ENCODE measurements at places on chromosomes 5 and 9.

DNA sequence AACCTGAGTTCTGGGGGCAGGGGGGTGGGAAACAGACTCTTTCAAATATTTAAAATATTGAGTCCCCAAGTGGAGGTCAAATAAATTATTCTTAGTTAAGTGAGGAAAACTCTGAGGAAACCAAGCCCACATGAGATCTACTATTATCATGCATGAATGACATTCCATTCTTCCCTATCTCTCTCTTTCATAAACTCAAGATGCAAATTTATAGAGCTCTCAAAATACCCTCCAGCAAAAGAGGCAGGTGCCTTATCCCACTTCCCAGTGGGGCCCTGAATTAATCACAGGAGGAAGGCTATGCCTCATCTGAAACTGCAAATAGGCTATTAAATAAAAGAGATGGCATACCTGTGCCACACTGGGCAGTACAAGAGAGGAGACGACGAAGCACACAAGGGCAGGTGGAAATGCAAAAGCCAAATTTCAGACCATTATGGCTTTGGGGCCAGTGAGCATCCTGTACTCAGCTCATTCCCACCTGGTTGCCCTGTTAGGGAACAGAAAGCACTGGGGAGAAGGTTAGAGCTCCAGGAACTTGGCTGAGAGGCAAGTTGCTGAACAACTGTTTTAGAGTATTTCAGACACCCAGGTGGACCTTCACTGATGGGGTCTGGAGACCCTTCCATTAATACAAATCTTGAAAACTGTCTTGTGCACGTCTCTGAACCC, 102.2 kb upstream of the EQTN start:
- DNase-seq, result no peak

DNA sequence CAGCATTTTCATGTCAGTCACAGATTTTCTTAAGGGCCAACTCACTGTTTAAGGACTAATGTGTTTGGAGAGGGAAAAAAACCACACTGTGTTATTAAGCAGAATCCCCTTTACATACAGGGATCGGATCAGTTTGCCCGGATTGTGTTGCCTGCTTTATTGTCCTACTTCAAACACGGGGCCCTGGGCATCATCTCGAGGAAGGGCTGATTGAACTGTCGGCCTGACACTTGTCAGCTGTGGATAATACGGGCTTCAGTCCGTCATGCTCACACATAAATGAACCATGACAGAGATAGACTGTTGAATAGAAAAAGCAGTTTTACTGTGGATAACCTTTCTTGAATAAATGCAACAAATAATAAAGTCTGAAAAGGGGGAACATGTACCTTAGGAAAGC, 325.0 kb downstream of the ZSWIM6 start:
- no peak for DNase-seq

DNA sequence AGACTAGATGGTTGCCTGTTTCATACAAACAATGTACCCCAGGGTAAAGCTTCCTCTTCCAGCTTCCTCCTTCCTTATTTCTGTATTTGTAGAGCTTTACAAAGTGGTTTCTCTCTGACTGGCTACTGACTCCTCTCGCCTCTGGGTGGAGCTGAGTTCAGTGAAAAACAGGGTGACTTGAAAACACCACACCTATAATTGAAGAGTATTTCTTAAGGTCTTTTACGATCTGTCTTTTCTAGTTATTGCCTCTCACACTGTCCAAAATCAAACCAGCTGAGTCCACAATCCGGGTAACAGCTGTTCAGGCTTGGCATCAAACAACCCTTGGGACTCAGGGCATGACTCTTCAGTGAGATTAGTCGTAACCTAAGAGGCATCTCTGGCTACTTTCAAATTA, 200.4 kb downstream of the ARRDC3 start:
- peak; percentile 15 for DNase-seq

GRCh38 chr5:76525956-76526355, 97.2 kb downstream of the F2RL2 start:
- no peak for DNase-seq

GRCh38 chr9:110334183-110334582, 3.5 kb downstream of the TXNDC8 start:
- DNase-seq, result no peak

- DNase-seq, result no peak
Observed at GRCh38 chr5:133326361-133326760, 274.5 kb downstream of the HSPA4 start.

GRCh38 chr5:10601246-10602030, 37.6 kb downstream of the ANKRD33B start:
- DNase-seq, result peak; percentile 55

DNA sequence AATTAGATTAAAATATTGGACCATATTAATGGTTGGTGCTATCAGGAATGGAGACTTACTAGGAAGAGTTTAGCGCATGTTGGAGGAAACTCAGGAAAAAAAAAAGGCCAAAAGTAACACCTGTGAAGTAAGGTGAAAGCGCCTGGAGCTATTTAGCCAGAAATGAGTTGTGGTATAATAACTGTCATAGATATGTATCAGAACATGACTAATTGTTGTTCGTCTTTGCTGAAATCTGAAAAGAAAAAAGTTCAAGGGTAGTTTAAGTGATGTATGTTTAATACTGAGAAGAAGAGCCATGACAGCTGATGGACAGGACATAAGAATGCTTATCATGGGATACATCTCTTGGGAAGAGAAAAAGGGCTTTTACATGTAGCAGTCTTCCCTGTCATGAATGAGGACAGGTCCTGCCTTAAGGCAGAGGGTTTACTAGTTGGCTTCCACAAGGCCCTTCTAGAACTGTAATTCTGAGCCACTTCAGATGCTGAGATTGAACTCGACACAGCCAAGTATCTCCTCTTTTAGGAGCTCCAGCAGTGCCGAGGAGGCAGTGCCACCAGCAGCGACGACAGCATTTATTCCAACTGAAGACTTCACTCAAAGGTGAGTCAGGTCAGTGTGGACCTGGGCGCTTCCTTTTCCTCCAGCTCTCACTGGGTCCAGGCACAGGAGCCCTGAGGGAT, 940 bp upstream of the CAMK4 start:
- no peak for DNase-seq

GRCh38 chr9:18501949-18502348, 28.0 kb downstream of the ADAMTSL1 start:
- no peak for DNase-seq

- DNase-seq, result no peak
Observed at GRCh38 chr5:174084691-174085154, 39.2 kb downstream of the NSG2 start.

DNA sequence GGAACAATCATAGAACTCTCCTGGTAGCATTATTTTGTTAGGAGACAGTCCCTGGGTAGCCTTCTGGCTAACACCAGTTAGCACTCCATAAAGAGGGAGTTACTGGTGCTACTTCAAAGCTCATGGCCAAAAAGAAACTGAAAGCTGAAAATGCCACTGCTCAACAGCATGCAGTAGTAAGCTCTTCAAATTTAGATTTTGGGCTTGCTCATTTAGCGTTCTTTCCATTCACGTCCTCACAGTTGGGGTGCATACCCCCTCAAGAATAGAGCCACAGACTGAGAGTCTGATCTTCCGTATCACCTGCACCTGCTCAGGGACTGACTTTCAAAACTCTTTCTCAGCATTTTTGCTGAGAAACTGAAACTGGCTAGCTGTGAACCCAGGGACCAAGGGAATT, 24.7 kb downstream of the NTRK2 start:
- DNase-seq, result no peak

DNA sequence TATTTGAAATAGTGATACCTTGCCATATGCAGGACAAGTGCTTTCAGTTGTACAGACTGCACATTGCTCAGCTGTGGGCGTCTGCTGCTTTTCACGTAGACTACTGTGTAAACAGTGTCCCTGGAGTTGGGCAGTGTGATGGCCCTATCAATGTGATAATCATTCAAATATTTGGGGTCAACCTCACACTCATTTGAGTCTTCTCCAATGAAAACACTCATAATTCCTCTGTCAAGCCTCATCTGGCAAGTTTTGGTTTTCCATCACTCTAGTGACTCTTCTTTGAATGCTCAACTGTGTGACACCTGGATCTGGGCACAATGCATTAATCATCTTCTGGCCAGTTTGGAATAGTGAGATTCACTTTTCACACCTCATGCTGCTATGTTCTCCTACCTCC, 64.4 kb downstream of the UGCG start:
- no peak for DNase-seq

- peak; percentile 84 for DNase-seq
Observed at GRCh38 chr9:69180670-69181069, 6.6 kb downstream of the TJP2 start.

- no peak for DNase-seq
Observed at GRCh38 chr9:106528158-106528557, 334.8 kb upstream of the ZNF462 start.

DNA sequence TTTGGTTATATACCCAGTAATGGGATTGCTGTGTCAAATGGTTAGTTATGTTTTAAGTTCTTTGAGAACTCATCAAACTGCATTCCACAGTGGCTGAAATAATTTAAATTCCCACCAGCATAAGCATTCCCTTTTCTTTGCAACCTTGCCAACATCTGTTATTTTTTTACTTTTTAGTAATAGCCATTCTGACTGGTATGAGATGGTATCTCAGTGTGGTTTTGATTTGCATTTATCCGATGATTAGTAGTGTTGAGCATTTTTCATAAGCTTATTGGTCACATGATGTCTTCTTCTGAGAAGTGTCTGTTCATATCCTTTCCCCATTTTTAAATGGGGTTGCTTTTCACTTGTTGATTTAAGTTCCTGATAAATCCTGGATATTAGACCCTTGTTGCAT, 435.7 kb upstream of the RIOK2 start:
- DNase-seq, result no peak

DNA sequence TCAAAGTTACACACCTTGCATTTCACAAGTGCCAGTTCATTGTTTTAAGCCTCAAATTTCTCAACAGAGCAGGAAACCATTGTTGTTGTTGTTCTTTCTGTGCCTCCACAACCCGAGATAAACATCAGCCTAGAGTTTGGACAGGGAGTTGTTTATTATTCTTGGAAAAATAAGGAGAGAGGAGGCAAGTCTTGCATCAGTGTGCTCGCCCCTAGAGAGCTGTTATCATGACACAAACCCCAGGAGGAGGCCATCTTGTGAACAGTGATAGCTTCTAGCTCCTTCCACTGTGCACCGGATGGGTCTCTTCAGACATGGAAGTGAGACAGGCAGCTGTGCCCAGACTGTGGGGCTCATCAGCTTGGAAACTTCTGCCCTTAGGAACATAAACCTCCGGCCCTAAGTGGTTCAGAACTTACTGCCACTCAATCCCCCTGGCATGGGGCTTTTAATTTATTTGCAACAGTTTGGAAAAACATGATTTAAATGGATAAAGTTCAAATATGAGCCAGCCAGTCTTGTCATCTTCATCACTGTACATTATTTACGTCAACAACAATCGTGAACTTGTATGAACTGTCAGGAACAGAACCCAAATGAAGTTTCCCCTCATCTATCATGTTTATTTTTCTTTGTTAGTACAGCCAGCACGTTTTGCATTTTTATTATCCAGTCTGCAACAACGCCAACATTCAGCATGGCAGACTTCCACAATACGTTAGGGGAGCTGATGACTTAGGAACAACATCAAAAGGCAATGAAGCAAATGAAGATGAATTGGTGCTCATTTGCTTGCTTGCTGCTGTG, 181.7 kb upstream of the S1PR3 start:
- DNase-seq, result peak; percentile 18

GRCh38 chr5:6041977-6042550, 336.3 kb downstream of the MED10 start:
- DNase-seq, result no peak

- DNase-seq, result no peak
Observed at GRCh38 chr5:154862766-154863165, 4.3 kb downstream of the CNOT8 start.

DNA sequence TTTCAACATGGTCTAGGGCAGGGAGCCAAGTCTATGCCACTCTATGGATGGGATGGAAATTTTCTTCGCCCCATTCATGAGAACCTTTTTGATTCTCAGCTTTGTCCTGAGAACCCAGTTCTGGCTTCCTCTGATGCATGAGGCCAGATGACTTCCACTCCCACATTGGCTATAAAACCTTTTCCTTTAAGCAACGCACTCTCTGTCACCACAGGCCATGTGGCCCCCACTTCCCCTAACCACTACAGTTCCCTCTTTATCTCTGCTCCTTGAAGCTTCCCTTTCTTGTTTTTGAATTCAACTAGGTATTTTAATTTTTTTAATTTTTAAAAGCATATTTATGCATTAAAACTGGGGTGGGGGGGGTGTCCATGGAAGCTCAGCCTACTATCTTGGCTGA, 401.3 kb downstream of the ENC1 start:
- no peak for DNase-seq

DNA sequence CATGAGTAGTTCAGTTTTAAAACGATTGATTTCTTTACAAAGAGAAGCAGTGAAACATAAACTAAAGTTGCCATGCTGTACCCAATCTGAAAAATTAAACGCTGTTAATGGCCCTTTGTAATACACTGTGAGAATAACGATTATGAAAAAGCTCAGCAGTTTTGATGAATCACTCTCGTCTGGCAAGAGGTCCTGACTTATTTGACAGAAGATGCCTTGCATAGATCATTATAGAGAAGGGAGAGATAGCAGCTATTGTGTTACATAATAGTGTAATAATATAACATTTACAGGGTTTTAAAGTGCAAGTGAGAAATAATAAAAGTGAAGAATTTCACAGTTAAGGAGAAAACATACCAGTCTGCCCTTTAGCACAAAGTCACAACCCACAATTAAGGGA, 361.5 kb upstream of the CDH10 start:
- DNase-seq, result no peak

DNA sequence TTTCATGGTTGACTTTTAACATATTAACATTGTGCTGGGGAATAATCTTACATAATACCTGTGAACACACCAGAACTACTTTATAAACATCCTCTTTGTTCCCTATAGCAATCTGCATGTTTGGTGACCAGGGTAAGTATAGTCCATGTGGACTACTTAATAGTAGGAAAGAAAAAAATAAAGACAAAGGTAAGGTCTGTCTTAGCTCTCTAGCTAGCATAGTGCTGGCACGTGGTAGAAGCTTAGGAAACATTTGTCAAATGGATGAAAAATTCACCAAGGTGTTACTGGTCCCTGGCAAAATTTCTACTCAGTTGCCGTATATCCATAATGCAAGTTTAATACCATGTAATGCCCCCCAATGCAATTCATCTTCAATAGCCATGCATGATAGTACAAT, 78.6 kb upstream of the ABCA1 start:
- DNase-seq, result no peak

DNA sequence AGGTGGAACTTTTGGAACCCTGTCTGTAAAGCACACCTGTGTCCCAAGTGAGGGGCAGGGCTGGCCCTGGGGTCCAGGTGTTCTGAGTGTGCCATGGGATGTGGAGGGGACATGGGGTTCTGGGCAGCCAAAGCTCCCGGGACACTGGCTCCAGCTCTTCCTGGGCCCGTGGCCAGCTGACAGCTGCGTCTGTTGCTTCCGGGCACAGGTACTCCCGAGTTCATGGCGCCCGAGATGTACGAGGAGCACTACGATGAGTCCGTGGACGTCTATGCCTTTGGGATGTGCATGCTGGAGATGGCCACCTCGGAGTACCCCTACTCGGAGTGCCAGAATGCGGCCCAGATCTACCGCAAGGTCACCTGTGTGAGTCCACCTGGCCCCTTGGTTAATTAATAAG, 50.7 kb downstream of the WNK2 start:
- no peak for DNase-seq

GRCh38 chr5:98638111-98638510, 135.4 kb upstream of the RGMB start:
- no peak for DNase-seq

GRCh38 chr5:157217289-157218024, 36.8 kb downstream of the ITK start:
- DNase-seq, result no peak
